AML-193 (cell line): ENCODE measurements at places on chromosomes 3 and 15.

- DNase-seq = no peak
These were observed 40.7 kb downstream of the SUMF1 start for GRCh38 chr3:4426261-4426781.

DNA sequence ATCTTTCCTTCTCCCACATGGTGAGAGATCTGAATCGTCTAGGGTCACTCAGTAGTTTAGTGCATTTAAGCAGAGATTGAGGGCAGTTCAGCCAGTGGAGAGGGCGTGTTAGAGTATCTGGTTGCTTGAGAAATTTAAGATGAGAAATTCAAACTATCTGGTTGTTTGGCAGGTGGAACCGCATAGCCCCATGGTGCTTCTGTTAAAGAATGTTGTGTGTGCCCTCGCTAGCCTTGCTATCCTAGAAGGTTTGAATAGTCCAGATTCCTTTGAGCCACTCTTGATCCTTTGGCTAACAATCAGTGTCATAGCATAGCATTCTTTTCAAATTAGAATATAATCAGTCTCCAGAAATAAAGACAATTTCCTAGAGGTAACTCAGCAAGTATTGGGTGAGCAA, 32.1 kb downstream of the ABHD17C start:
- DNase-seq = no peak

GRCh38 chr3:85662462-85662861, 703.7 kb downstream of the CADM2 start:
- DNase-seq = no peak

DNA sequence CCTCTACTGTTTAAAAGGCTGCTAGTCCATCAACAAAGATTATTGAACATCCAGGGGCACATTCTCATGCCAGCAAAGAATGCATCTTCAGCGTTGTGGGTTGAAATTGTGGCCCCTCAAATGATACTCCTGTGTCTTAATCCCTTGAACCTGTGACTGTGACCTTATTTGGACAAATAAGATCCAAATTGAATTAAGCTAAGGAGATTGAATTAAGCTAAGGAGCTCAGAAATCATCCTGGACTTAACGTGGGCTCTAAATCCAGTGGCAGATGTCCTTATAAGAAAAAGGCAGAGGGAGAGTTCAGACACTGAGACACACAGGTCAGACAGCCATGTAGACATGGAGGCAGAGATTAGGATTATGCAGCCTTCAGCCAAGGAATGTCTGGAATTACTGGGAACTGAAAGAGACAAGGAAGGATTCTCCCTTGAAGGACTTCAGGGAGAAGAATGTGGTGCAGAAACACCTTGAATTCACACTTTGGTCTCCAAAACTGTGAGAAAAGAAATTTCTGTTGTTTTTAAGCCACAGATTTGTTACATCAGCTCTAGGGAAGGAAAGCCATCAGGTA, 57.3 kb upstream of the SLC24A5 start:
- DNase-seq = no peak

GRCh38 chr3:43515208-43515917, 106.4 kb downstream of the ANO10 start:
- DNase-seq = no peak

GRCh38 chr3:126996905-126997304, 14.0 kb downstream of the PLXNA1 start:
- no peak for DNase-seq

DNA sequence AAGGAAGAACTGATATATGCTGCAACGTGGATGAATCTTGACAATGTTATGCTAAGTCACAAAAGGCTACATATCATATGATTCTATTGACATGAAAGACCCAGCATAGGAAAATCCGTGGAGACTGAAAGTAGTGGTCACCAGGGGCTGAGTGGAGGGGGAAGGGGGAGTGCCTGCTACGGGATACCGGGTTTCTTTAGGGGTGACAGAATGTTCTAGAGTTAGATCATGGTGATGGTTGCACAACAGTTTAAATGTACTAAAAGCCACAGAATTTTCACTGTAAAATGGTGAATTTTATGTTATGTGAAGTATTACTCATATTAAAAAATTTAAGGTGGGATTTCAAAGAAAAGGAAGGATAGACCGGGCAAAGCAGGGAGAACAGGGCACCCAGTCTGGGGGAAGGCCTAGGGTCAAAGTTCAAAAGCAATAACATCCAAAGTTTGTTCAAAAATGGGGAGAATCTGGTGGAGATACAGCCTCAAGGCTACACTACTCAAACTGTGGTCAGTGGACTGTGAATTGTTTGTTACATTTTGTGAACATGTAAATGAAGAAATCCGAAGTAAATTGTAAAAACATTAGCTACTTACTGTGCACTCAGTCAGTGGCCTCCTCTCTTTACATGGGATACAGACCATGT, 74.2 kb upstream of the FNDC3B start:
- no peak for DNase-seq

GRCh38 chr15:67551207-67551743, 8.8 kb downstream of the MAP2K5 start:
- DNase-seq = no peak

DNA sequence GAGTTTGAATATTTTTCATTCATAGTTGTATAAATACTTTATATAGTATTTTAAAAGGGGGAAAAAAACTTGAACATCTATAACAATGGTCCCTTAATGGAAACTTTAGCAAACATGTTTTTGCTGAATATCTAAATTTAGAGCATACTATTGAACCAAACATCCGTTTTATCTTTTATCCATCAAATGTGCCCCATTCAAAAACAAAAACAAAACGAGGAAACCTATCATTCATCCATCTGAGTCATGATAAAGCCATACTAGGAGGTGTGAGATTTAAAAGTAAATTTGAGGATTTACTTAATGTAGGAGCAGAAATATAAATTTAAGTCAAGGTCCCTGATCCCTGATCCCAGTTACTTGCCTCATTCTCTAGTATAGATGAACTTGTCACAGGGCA, 463.6 kb upstream of the MDFIC2 start:
- DNase-seq = no peak

DNA sequence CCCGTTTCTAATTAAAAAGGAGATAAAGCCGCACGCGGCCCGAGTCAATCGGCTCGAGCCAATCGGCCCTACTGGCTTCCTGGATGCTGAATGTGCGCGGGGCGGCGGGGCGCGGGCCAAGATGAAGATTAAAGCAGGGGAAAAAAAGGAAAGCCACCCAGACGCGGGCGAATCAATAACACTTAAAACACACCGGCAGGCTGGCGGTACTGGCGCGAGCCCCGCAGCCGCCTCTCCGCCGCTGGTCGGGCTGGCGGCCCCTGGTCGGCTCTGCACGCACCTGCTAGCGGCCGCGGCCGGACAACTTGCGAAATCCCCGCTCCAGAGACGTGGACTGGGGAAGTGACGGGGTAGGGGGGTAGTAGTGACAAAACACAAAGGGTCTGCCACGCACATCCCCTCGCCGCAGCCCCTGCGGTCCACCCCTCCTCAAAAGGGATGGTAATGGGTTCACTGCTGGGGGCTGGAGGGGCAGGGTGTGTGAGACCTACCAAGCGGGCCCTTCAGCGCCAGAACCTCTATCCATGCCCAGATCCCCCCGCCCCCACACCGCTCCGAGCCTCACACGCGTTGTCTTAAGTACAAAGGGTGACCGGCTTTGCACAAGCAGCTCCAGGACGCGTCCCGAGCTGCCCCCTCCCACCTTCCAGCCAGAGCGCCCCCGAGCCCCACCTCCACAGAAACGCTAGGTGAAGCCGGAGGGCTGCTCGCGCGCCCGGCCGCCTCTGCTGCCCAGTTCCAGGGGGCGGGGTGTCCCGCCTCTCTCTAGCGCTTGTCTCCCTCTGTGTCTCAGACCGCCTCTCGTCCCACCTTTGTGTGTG, 1.4 kb downstream of the WNT7A start:
- no peak for DNase-seq
